Vagina (tissue), 2 donors: ENCODE measurements at places on chromosomes 7 and 10. TPM values are rescaled to one million over a fixed set of nuclear protein-coding genes. Genes with fewer than 3 reads are reported as not detected.

DNA sequence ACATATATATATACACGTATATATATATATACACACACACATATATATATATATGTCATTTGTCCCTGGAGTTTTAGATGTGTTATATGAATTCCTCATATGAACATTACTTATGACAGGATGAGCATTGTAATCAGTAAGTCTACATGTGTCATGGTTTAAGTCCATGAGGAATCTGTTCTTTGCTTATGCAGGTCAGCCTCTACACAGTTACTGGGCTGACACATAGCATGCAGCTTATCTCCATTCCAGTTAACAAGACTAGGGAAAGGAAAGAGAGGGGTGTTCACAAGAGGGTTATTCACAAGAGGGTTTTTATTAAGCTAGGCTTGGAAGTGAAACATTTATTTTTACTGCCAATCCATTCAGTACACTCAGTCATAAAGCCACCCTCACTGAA, 226.7 kb downstream of the SNX13 start:
- no peak for DNase-seq

GRCh38 chr7:155449869-155450557, 7.9 kb upstream of the EN2 start:
- DNase-seq = no peak

GRCh38 chr10:31383810-31384588, 65.0 kb downstream of the ZEB1 start:
- no peak for DNase-seq

Gene STOX1
- 2.5 TPM for total RNA-seq

Gene GNGT1
- not detected for total RNA-seq

DNA sequence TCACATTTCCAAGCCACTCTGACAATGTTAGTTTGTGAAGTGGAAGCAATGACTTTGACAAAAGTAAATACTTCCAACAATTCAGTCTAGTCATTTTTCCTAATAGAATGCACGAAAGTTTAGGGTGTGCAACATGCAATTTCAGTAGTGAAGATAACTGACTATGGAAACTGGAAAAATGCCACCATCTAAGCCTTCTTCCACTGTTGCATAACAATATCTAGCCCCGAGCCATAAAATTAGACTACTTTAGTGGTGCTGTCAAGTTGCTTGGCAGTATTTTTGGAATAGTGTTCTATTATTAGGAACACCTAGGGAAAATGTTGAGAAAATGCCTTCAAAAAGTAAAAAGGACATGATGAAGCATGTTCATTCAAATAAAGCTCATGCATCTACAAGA, 17.9 kb downstream of the SEMA3A start:
- no peak for DNase-seq
